ENCODE measurements at places on chromosomes 7 and 10.

DNA sequence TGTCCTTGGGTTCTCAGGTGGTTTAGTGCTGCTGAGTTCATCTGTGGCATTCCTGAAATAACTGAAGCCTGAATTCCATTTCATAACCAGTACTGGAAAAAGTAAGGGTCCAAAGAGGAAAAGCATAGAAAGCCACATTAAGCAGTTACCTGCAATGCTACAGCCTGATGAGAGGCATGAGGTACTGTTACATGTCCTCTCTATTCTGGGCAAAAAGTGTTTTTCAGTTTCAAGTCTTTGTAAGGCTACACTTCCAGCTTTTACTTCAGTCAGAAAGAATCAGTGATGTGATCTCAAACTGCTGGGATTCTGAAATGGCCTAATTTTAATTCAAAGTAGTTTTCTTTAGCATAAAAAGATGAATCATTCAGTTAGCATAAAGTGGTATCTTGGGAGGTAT is 369.5 kb downstream of the PHF14 start:
- H3K4me1 ChIP-seq: peaks cover 4% of the 10 kb centered on the region
- no peak overlapping the region for H3K27ac ChIP-seq
- H3K27me3 ChIP-seq: peaks cover 12% of the 10 kb centered on the region

DNA sequence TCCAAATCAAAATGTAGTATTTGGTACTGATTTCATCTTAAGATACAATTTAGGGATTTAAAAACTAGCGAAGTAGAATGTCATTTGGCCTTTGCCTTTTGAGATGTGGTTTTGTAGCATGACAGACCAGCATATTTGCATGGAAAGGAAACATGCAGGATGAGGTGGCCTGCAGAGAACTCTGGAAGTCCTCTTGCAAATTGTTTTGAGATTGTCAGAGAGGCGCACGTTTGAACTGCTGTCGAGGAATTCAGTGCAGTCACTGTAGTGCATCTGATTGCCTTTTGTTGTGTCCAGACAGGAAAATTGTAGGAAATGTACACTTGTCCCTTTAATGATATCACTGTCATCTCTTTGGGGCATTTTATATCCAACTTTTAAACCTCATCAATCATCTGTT is 136.7 kb downstream of the CELF2 start:
- peak overlapping the region; percentile 3 for H3K27ac ChIP-seq
- H3K4me3 ChIP-seq: no peak overlapping the region
- H3K36me3 ChIP-seq: no peaks in the 10 kb centered on the region
- no peak for DNase-seq
- H3K27me3 ChIP-seq: no peaks in the 10 kb centered on the region

DNA sequence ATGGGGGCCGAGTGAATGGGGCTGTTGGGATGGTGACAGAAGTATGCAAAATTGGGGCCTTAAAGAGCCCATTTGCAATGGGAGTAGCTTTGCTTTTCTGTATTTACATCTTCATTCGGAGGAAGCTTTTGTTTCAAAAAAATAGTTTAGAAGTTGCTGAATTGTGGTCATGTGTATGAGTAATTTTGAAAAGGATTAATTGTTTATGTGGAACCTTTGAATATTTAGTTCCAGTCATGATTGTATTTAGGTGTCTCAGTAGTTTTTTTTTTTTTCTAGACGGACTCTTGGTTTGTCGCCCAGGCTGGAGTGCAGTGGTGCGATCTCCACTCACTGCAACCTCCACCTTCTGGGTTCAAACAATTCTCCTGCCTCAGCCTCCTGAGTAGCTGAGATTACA is 37.2 kb downstream of the RBM33 start:
- H3K27me3 ChIP-seq: no peaks in the 10 kb centered on the region
- peaks cover 52% of the 10 kb centered on the region for H3K36me3 ChIP-seq
- peaks cover 64% of the 10 kb centered on the region for H3K4me1 ChIP-seq
- no peak overlapping the region for H3K4me3 ChIP-seq

DNA sequence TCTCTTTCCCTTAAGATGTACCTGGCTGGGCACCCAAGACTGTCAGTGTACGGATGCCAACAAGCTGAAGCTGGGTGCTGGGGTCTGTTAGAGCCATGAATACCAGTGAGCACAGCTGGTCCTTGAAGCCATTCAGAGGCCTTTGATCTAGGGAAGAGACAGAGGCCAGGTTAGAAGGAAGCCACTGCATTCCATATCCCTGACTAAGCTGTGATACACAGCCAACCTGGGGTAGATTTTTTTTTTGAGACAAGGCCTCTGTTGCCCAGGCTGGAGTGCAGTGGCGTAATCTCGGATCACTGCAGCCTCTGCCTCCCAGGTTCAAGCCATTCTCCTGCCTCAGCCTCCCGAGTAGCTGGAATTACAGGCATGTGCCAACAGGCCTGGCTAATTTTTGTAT is 20.8 kb downstream of the ZDHHC16 start:
- no peak for DNase-seq
- H3K4me3 ChIP-seq: no peak overlapping the region
- no peak overlapping the region for H3K27ac ChIP-seq
- H3K4me1 ChIP-seq: no peaks in the 10 kb centered on the region
- H3K27me3 ChIP-seq: no peaks in the 10 kb centered on the region
- peaks cover 36% of the 10 kb centered on the region for H3K36me3 ChIP-seq

DNA sequence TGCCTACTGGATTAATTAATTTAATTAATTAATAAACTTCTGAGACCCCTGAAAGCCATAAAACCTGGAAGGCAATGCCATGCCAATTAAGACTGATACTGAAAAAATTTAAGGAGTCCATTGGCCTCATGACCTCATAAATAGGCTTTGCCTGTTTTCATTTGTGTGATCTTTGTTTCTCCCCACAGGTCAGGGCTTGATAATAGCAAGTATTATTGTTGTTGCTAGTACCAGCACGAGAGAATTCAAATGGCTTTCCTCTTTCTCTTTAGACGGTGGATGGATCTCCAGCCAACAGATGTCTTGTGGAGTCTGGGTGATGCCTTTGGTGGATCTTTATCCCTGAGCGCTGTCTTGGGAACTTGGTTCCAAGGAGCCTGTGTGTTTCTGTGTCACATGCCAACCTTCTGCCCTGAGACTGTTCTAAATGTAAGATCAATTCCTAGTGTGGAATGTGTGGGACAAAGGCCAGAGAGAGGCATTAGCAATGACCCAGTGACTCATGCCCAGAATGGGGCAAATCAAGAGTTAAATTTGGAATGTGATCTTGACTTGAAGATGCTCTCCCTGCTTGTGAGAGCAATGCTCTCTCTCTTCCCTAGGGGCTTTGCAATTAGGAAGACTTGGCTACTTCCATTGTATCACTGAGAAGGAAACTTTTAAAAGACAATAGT is 17.7 kb downstream of the ACSM6 start:
- no peak overlapping the region for H3K27ac ChIP-seq
- no peaks in the 10 kb centered on the region for H3K36me3 ChIP-seq
- DNase-seq: no peak
- no peaks in the 10 kb centered on the region for H3K4me1 ChIP-seq
- H3K27me3 ChIP-seq: no peaks in the 10 kb centered on the region
- no peak overlapping the region for H3K4me3 ChIP-seq

DNA sequence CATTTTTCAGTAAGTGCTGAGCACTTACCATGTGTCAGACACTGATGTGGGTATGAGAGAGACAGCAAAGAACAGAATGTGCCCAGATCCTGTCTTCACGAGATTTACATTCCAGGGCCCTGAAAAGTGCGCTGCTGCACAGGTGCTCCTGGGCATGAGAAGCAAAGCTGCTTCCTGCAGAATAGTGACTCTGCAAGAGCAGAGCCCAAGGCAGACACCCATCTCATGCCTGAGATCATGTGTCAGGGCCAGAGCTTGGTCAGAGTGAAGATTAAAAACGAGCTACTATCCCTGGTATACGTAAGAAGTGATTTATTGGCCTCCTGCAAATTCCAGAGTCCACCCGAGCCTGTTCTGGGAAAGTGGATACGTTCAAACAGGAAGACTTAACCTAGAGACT is 824.4 kb downstream of the GRID1 start:
- no peak overlapping the region for H3K4me3 ChIP-seq
- H3K4me1 ChIP-seq: no peaks in the 10 kb centered on the region
- no peaks in the 10 kb centered on the region for H3K36me3 ChIP-seq
- no peak overlapping the region for H3K27ac ChIP-seq
- DNase-seq: no peak
- H3K27me3 ChIP-seq: peaks cover 15% of the 10 kb centered on the region

- no peak for DNase-seq
- H3K27ac ChIP-seq: no peak overlapping the region
- H3K36me3 ChIP-seq: no peaks in the 10 kb centered on the region
- no peak overlapping the region for H3K4me3 ChIP-seq
- H3K27me3 ChIP-seq: peaks cover 13% of the 10 kb centered on the region
Measured at GRCh38 chr10:95556994-95557767, 4.0 kb downstream of the SORBS1 start.

DNA sequence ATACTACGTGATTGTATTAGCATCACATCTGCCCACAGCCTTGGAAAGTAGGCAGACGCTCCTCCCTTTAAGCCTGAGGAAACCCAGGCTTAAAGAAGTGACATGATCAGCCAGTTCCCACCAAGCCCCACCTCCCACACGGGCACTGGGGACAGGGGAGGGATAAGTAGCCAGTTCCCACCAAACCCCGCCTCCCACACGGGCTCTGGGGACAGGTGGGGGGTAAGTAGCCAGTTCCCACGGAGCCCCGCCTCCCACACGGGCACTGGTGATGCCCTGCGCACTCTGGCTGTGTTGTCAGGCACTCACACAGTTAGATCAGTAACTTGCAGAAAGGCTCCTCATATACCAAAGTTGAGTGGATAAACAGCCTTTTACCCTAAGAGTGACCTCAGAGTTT is 606.8 kb downstream of the PTPRN2 start:
- no peaks in the 10 kb centered on the region for H3K27me3 ChIP-seq
- no peak overlapping the region for H3K4me3 ChIP-seq
- no peaks in the 10 kb centered on the region for H3K36me3 ChIP-seq
- H3K4me1 ChIP-seq: no peaks in the 10 kb centered on the region
- DNase-seq: no peak
- H3K27ac ChIP-seq: no peak overlapping the region

- no peak for DNase-seq
- H3K27ac ChIP-seq: no peak overlapping the region
- no peak overlapping the region for H3K4me3 ChIP-seq
Measured at GRCh38 chr7:81688622-81689411, 81.0 kb downstream of the HGF start.

GRCh38 chr10:72164617-72165016 is 51.2 kb upstream of the ANAPC16 start:
- peaks cover 37% of the 10 kb centered on the region for H3K4me1 ChIP-seq
- peak overlapping the region; percentile 21 for H3K27ac ChIP-seq
- no peak for DNase-seq
- H3K4me3 ChIP-seq: no peak overlapping the region
- H3K36me3 ChIP-seq: peaks cover 32% of the 10 kb centered on the region

GRCh38 chr10:24277277-24277676 is 68.3 kb downstream of the KIAA1217 start:
- H3K4me3 ChIP-seq: no peak overlapping the region
- H3K4me1 ChIP-seq: no peaks in the 10 kb centered on the region
- H3K27me3 ChIP-seq: no peaks in the 10 kb centered on the region
- no peak overlapping the region for H3K27ac ChIP-seq

DNA sequence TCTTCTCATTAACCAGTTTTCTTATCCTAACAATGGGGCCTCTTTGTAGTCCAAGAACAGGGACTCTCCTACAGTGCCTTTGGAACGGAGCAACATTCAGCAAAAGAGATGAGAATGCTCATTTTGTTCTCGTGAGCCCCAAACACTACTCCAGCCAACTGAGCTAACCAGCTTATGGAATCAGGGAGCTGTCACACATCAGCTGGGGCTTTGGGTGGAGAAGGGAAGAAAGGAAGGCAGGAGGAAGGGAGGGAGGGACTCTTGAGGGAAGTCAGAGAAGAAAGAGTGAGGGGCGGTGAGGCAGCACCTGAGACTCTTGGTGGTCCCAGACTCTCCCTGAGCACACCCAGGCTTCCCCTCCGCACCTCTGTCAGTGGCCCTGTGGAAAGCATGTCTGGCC is 123.1 kb downstream of the CLEC2L start:
- no peaks in the 10 kb centered on the region for H3K27me3 ChIP-seq
- no peak overlapping the region for H3K4me3 ChIP-seq
- DNase-seq: no peak
- no peak overlapping the region for H3K27ac ChIP-seq
- peaks cover 62% of the 10 kb centered on the region for H3K4me1 ChIP-seq
- no peaks in the 10 kb centered on the region for H3K36me3 ChIP-seq

DNA sequence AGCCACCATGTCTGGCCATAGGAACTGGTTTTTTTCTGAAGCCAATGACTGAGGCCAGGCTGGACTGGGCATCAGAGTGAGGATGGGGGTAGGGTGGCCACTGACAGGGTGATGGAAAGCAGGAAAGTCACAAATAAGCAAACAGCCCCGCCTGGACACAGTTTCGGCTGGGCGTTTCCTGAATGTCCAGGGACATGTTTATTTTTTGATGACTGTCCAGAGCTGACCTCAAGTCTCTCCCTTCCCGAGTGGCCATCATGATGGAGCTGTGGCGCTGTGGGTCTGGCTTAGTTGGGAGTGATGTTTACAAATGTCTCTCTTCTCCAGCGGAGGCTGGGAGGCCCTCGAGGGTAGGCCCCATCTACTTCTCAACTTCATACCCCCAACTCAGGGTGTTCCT is 37.1 kb upstream of the COMTD1 start:
- H3K36me3 ChIP-seq: no peaks in the 10 kb centered on the region
- no peaks in the 10 kb centered on the region for H3K4me1 ChIP-seq
- H3K27me3 ChIP-seq: peaks cover 2% of the 10 kb centered on the region
- DNase-seq: no peak
- H3K27ac ChIP-seq: no peak overlapping the region
- H3K4me3 ChIP-seq: no peak overlapping the region

Data from activated naive CD8-positive, alpha-beta T cell treated with anti-CD3 and anti-CD28 coated beads, Interleukin-2, amount 50 U/mL, for 24 hours (primary cell).